ENCODE measurements at places on chromosomes 5 and 9.

DNA sequence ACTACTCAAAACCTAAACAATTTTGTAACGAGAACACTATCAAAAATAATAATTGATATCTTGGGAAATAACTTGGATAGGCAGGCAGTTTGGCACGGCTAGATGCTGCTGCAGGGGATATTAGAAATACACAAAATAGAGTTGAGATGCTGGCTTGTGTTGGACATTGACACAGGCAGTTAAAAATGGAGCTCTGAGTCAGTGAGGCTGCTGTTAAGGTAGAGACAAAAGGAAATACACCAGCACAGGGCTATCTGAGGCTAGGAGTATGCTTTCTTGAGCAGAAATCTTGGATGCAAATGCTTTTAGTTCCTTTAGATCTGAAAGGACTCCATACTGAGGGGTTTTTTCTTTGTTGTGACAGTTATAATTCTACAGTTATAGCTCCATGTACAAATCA lies 16.6 kb downstream of the TENT2 start:
- DNase-seq: no peak

DNA sequence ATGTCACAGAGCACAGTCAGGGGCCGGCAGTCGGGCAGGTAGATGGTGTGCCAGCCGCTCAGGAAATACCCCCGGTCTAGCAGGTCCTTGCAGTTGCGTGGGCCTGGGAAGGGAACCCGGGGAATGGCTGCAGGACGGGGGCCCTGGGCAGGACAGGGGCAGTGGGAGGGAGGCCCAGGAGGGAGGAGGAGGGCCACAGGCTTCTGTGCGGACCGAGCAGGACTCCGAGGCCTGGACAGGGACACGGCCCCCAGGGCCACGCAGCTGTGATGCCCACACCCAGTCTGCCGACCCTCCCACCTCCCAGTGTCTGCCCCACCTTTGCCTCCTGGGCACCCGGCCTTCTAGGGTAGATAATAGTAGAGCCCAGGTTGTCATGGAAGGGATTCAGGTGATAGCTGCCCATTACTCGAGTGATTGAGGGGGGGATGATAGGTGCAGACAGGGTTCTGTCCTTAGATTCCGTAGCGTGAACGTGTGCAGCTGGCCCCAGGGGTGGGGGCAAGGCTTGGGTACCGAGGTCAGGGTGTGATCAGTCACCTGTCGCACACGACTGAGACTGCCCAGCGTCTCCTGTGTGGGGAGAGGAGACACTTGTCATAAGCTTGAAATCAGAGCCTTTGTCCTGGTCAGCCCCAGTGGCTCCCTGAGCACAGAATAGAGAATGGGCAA lies 4.5 kb downstream of the FCN1 start:
- no peak for DNase-seq

DNA sequence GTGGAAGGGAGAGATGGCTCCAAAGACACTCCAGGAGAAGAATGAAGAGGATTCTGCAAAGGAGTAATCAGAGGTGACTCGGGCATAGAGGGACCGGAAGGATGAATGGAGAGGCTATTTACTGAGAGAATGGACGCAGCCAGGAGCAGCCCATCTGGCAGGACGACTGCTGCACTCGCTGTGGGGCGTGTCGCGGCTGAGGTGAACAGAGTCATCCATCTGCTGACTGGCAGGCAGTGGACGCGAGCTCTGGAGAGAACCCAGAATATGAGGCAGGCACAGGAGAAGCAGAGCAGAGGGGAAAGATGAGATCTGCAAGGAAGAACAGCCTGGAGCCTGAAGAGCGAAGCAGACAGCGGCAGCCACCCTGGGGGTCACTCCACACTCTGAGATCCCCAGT lies 16.4 kb downstream of the FGF1 start:
- DNase-seq: no peak

DNA sequence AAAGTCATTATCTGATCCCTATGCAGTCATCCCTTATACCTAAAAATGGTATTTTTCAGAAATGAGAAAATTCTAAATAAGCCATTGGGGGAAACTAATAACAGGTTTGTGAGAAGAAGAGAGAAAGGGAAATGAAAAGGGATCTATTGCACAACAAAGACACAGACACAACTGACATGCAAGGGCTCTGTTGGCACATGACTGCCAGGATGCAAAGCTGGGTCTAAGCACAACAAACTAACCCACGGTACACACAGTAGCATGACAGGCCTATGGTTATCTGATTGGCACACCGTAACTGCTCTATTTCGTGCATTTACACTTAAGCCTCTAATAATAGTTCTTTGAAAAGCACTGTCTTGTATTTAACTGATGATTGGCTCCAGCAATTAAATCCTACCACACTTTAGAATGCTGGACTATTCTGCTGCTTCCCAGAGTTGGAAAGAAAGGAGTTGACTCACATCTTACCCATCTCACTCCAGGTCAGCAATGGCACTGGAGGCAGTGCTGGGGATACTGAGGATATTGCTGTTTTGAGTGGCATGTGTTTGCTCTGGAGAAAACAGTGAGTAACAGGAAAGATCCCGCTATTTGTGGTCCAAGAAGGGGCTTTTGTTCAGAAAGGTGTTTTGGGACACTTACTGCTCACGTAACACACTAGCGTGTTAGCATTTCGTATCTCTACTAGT lies 328.3 kb downstream of the GLIS3 start:
- no peak for DNase-seq

- no peak for DNase-seq
These were observed 42.9 kb upstream of the AFAP1L1 start for GRCh38 chr5:149228618-149229297.

GRCh38 chr5:129460672-129460935 lies 506 bp downstream of the ADAMTS19 start:
- no peak for DNase-seq

- DNase-seq: peak; percentile 39
These were observed 534 bp downstream of the ERP44 start for GRCh38 chr9:100098046-100098886.

DNA sequence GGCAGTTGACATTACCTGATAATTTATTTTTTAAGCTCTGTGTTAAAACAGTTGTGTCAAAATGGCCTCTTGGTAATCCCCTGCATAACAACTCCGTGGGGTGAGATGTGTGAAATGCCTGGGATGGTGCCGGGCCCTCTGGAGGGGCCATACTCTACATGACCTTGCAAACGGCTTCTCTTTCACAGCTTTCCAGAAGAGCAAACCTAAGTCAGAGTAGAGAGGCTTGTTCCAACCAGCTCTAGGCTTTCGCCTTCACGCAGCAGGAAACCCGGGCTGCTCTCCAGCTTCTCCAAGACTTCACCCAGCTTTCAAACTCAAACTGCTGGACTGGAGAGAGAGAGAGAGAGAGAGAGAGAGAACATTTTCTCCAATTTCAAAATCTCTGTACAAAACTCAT lies 120.1 kb downstream of the SNX18 start:
- DNase-seq: no peak

DNA sequence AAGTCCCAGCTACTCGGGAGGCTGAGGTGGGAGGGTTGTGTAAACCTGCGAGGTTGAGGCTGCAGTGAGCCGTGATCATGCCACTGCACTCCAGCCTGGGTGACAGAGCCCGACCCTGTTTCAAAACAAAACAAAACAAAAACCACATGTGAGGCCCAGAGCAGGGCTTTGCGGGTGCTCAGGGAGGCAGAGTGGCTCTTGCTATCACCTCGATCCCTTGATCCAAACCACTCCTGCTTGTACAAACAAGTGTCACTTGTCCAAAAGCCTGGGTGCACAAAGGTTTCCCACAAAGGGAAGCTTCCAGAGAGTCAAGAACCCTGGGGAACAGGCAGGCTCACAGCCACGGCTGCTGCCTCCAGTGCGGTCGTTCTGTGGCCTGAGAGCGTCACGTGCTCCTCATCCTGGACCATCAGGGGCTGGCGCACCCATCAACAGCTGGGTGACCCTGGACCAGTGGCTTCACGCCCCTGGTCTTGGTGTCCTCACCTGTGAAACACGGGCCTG lies 162.7 kb downstream of the C9orf50 start:
- no peak for DNase-seq

DNA sequence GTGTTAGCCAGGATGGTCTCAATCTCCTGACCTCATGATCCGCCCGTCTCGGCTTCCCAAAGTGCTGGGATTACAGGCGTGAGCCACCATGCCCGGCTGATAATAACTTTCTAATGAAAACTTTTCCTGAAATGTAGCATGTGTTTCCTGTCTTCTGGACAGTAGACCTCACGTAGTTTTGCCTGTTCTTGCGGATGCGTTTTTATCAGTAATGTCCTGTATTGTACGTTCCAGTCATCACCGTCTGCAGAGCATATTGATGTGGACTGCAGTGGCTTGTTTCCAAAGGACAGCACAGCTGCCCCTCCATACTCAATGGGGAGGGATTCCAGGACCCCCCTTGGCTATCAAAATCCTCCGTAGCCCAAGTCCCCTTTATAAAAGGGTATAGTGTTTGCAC lies 12.8 kb downstream of the EXOC3 start:
- no peak for DNase-seq

DNA sequence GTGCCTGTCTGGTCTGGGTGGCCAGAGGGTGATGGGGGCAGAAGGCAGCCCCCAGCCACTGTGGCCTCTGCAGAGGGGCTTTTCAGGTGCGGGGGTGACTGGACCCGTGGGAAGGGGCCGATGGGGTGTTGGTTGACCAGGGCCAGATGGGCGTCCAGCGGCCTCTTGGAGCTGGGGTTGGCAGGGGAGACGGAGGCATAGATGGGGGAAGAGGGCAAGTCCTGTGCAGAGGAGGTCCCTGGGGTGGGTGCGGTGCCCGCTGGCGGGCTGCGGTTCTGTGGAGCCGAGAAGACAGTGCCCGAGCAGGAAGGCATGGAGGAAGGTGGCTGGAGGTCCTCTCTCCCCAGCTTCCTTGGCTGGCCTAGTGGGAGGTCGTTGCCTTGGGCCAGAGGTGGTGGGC lies 18.7 kb upstream of the AKNA start:
- no peak for DNase-seq

- DNase-seq: no peak
These were observed 3.6 kb downstream of the CEP78 start for GRCh38 chr9:78239506-78239905.

GRCh38 chr9:122572456-122572855 lies 10.7 kb downstream of the OR1L8 start:
- DNase-seq: no peak

DNA sequence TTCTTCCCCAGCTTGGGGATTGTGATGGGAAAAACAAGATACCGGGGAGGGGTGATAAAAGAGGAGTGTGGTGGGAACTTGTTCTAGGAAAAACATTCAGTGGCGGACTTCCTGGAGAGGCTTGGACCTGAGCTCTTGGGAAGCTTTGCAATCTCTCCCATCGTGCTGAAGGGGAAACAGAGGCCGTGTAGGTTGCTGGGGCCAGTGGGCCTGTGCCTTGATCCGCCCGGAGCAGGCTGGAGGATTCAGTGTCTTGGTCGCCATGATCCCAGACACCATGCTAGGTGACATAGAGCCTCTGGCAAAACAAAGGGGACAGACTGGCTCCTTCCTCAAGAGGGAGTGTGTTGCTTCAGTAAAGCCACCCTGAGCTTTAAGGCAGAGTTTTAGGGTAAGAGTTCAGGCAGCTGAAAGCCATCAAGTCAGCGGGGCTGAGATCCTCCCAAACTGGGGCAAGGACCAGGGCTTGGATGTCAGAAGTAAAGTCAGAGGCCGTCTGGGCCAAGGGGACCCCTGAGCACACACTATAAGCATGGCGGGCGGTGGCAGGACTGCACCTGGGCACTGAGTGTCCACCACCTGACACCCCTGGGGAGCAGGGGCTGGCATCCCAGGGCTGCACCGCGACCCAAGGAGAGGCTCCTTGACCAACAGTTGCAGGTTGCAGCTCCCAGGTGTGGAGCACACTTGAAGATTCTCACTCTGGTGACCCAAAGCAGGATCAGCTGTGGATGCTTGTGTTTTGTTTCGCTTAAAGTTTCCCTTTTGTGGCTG lies 44.7 kb downstream of the TRIP13 start:
- peak; percentile 17 for DNase-seq

GRCh38 chr5:158940977-158941376 lies 158.7 kb downstream of the EBF1 start:
- no peak for DNase-seq

DNA sequence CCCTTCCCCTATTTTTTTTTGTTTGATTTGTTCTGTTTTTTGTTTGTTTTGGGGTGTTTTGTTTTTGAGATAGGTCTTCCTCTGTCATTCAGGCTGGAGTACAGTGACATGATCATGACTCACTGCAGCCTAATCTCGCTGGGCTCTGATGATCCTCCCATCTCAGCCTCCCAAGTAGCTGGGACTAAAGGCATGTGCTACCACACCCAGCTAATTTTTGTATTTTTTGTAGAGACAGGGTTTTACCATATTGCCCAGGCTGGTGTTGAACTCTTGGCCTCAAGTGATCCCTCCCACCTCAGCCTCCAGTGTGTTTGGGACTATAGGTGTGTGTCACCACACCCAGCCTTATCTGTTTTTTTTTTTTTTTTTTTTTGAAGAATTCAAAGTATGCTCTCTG lies 605.4 kb downstream of the DNAH5 start:
- DNase-seq: no peak

- DNase-seq: no peak
These were observed 204.8 kb upstream of the HAPLN1 start for GRCh38 chr5:83925321-83925954.

DNA sequence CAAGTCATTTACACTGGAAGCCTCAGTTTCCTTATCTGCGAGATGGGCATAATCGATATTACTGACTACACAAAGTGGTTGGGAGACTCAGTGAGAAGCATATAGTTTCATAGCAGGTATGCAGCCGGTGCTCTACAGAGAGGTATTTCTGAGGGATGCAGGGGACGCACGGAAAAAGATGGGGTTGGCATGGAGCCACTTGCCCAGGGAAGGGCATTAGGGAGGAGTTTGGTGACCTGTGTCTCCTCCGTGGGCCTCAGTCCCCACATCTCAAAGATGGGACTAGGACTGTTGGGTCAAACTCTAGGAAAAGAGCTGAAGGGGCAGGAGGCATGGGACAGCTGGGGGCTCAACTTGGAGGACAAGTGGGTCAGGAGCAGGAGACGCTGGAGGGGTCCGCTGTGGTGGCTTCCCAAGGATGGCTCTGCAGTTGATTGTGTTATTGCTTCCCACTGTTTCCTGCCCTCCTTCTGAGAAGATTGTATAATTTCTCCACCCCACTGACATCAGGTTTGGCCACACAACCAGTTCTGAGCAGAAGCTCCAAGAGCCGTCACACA lies 158.6 kb upstream of the ALDH1B1 start:
- DNase-seq: no peak

DNA sequence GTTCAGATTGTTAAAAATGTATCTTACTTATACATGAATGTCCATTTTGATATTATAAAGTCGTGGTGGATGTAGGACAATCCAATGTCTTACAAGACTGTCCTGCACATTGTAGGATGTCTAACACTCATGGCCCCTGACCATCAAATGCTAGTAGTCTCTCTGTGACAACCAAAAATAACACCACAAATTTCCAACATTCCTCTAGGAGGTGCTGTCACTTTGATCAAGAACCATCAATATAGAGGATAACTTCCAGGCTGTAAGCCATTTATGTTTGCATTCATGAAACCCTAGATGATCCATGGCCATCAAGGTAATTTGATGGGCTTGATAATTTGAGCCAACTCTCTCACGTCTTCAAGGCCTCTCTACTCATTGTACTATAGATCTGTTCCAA lies 20.5 kb upstream of the ZFR start:
- DNase-seq: no peak

GRCh38 chr5:99900302-99900852 lies 634.8 kb upstream of the FAM174A start:
- DNase-seq: no peak

All from omental fat pad (tissue), 4 donors.